ENCODE measurements at places on chromosomes 2 and 18.

DNA sequence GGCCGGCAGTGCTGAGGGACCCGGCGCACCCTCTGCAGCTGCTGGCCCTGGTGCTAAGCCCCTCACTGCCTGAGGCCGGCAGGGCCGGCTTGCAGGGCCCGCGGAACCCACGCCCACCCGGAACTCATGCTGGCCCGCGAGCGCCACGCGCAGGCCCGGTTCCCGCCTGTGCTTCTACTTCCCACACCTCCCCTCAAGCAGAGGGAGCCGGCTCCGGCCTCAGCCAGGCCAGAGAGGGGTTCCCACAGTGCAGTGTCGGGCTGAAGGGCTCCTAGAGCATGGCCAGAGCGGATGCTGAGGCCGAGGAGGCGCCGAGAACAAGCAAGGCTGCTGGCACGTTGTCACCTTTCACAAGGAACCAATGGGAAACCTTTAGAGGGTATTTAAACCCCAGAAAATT is 36.8 kb upstream of the ZNF532 start:
- no peak for DNase-seq

DNA sequence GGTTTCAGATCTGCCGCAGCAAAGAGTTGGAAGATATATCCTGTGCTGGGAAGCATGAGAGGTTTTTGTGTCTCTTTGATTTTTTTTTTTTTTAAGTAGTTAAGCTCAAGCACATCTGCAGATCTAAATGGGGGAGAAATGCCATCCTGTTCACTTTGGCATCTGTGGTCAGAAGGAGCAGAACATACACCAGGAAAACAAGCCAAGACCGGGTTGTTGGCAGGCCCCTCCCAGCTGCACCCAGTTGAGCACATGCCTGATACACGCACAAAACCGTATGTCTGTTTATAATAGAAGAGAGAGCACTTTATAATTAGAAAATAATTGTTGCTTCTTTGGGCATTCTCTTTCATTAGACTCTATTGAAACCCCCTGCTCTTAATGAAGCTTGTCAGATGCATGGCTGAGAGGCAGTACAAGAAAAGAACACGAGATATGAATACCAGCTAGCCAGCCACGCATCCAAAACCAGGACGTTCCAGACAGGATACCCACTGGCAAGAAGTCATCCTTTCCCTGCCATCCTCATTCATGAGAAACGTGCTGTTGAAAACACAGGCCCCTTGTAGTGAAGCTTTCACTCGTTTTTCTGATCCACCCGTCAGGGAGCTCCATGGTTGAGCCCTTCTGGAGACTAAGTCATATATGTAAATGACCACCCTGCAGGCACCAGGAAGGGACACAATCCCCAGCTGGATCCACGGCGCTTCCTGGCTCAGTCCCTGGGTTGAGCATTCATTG is 152.2 kb downstream of the ALPK2 start:
- DNase-seq, result no peak

DNA sequence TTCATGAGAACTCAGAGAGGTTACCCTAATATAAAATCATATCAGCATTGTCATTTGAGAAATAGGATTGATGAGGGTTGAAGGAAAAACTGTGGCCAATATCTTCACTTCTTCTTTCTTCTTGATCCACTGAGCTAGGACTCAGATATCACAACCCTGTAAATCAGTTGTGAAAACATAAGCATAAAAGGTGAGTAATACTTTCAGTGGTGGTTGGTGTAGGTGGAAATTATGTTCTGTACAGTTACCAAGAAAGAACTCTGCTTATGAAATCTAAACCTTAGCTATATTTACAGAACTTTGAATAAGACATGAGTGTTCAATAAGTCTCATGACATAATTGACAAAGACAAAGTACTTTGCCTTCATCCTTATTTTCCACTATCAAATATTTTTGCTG is 56.3 kb downstream of the PAX3 start:
- DNase-seq, result no peak

DNA sequence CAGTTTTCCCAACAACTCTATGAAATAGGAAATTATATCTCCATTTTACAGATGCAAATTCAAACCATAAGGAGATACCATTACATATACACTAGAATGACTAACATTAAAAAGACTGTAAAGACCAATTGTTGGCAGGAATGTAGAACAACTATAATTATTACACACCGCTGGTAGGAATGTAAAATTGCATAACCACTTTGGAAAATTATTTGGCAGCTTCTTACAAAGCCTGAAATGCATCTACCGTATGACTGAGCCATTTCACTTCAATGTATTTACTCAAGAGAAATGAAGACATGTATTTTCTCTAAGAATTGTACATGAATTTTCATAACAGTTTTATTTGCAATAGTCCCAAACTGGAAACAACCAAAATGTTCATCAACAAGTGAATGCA is 189.1 kb upstream of the BCL2L11 start:
- DNase-seq, result peak; percentile 7

DNA sequence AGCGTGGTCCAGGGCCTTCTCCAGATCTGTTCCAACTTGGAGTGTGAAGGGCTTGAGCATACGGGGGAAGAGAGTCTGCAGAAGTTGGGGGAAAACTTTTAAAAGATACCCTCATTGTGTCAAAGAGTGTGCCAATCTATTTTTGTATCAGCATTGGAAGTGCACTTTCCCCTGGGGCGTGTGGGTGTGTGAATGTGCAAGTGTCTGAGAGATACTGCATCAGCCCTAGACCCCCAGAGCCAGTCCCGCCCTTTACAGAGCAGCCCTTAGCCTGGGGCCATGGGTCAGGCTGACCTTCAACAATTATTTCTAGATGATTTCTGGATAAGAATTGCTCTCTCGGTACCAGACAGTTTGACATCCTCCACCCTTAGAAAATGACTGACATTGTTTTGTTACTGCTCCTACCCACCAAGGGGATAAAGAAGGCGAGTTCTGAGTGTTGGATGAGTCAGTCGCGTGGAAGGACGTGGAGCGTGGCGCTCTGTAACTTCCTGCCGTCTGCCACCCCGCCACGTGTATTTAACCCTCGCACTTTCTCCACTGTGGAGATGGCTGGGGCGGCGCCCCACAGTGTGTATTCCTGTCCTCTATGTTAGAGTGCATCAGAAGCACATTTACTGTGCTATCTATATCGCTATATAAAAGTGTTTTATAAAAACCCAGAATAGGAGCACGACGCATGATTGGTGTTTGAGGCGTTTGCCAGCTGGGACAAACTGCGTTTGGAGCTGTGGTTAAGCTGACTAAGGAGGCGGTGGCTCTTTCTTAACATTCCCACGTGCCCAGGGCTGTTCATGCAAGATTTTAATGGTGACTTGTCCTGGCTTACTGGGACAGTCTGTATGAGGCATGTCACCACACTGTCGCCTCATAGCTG is 122.6 kb downstream of the CABLES1 start:
- peak; percentile 71 for DNase-seq

GRCh38 chr2:96095116-96095636 is 21.2 kb downstream of the ADRA2B start:
- DNase-seq, result no peak

DNA sequence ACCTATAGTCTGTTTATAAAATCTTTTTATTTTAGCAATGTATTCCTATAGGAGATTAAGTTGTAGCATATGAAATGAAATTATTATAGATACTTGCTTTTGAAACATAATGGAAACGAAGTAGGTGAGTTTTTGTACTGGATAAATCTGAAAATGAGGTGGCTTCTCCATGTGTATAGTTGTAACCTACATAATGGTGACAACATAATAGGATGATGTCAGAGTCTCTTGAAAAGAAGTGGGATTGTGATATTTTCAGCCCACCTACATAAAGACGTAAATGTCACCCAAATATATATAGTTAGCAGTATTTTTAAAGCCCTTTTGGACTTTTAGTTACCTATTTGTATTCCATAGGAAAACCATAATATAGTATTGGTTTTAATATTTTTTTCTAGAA is 34.8 kb downstream of the FAM171B start:
- no peak for DNase-seq

DNA sequence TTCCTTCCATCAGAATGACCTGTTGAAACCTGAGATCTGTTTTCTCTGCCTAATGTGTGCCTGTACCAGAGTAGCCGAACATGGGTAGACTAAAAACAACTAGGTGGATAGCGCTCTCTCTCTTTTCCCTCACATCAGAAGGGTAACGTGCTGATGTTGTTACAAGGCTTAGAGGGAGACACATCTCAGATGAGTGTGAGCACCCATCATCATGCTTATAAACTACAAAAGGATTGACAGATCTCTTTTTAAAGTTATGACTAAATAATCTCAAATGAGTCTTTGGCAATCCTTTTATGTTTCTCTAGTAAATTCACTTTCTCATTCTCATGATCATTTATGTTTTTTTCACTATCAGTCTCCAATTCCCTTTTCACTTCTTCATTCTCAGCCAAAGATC is 75.5 kb upstream of the CCDC141 start:
- no peak for DNase-seq

DNA sequence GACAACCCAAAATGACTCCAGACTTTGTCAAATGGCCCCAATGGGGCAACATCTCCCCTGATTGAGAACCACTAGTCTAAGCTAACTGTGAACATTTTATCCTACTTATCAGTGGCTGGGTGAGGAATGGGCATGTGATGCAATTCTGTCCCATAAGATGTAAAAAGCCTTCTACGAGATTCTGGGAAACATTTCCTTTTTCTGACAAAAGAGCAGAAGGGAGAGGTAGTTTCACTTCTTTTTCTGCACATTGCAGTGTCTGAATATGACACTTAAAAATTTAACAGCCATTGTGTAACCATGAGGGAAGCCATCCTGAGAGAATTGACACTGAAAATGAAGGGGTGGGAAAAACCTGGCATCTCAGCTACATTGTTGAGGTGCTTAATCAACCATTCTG is 17.3 kb upstream of the MARCHF4 start:
- DNase-seq, result no peak

DNA sequence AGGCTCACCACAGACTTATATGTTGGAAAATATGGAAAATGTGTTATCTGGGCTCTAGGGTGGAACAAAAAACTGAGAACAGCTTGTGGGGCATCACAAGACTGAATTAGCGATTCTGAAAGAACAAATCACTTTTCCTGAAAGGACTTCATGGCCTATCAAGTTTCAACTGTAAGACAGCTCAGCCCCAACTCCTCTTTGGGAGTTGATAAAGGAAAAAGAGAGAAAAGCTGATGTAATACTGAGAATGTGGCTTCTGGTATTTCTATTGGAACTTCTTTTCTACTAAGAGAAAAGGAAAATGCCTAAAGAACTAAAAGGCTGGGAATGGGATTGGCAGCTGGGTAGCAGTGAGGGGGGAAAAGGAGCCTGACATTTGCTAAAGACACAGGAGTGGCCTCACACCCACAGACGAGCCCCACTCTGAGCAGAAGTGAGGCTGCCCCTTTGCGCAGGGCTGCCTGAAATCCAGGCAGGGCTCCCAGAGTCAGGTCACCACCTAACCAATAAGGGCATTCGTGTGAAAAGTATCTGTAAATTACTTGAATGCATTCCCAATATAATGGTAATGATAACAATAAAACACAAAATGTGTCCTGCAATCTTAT is 75.6 kb downstream of the LRP2 start:
- DNase-seq, result no peak

DNA sequence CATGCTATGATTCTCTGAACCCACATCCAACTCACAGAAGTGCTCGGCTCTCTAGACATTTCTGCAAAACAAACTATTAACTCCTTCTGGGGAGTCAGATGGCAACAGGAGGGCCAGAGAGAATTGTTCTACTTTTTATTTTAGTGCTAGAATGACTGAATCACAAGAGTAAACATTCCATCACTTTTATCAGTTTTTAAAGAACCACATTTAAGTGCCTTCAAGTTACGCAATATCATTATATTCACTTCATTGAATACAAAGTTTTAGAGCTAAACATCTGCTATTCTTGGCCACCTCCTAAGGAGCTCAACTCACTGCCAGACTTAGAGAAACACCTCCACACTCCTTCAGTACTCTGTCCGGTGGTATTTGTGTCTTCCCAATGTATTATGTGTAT is 22.4 kb downstream of the B4GALT6 start:
- DNase-seq, result no peak

- no peak for DNase-seq
Measured at GRCh38 chr2:24026233-24026632, 16.3 kb downstream of the MFSD2B start.

- DNase-seq, result no peak
Measured at GRCh38 chr2:120914839-120915521, 179.3 kb downstream of the GLI2 start.

GRCh38 chr2:150716186-150716585 is 228.7 kb upstream of the RND3 start:
- DNase-seq, result no peak

- no peak for DNase-seq
Measured at GRCh38 chr2:221571551-221572218, 419 bp downstream of the EPHA4 start.

DNA sequence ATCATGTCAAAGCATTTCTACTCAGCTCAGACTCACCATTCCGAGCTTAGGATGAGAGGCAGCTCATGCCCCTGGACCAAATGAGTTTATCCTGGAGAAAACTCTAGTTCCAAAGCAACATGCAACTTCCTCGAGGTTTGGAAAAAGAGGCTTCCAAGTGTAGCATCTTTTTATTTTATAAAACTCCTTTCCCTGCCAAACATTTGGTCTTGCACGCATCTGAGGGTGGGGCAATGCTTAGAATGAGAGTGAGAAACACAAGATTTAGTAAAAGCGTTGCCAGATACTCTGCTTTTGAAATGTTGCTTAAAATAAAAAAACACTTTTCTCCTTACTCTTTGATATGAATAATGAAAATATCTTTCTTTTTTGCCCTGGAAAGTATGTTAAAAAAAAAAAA is 151.5 kb downstream of the NCKAP5 start:
- no peak for DNase-seq

DNA sequence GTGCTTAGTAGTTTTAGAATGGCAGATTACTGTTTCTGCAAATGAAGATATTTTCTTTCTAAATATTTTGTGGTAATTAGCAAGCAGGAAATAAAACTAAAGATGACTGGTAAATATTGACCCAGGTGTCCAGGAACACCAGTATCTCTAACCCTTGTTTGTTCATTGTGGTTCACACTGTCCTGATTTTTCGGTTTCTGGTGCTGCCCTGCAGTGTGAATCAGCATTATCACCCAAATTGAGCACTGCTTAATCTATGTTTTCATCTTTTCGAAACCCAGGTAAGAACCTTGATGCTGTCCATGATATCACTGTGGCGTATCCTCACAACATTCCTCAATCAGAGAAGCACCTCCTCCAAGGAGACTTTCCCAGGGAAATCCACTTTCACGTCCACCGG is 167.4 kb downstream of the CAPN13 start:
- peak; percentile 4 for DNase-seq

GRCh38 chr2:30476636-30477035 is 29.6 kb downstream of the LCLAT1 start:
- no peak for DNase-seq

- DNase-seq, result no peak
Measured at GRCh38 chr2:218031771-218032257, 29.0 kb upstream of the TNS1 start.

DNA sequence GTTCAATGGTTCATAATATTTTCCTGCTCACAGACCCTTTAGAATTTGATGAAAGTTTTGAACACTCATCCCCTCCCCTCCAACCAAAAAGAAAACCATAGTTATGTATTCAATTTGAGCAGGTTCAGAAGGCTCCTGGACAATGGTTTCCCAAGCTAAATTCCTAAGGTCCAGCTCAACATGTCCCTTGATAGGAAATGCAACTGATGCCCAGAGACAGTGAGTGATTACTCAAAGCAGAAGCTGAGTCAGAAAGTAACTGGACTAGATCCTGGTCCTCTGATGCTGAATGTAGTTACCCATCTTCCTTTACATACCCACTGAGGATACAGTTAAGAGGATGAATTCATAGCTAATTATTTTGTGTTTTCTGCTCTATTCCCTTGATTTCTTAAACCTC is 218.9 kb upstream of the NCKAP5 start:
- DNase-seq, result no peak

All from T47D (cell line).